HTR-8/SVneo (cell line): ENCODE measurements at places on chromosomes 2 and 18.

GRCh38 chr18:48607056-48607984, 68.5 kb downstream of the CTIF start:
- peak; percentile 80 for DNase-seq

- DNase-seq, result no peak
Observed at GRCh38 chr2:61233581-61233980, 71.6 kb downstream of the C2orf74 start.

- no peak for DNase-seq
Observed at GRCh38 chr2:239610457-239611221, 209.8 kb upstream of the HDAC4 start.

DNA sequence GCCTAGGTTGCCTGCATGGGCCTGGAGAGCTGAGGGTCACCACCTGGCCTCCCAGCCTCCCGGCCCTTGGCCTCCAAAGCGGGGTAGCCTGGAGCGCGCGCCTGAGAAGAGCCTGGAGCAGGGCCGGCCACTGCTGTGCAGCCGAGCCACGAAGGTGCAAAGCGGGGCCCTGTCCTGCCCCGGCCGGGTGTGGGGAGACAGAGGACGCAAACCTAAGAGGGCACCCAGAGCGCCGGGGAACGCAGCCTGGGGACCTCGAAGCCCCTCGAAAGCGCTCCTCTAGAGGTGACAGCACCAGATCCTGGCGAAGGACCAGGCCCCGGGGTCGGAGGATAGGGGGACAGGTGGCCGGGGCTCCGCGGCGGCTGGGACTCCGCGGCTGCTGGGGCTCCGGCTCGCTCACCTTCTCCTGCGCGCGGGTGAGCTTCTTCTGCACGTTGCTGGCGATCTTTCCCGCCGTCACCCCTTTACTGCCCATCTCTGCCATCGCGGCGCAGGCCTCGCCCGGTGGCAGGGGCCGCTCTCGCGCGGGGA, 430 bp downstream of the BIN1 start:
- DNase-seq, result no peak

DNA sequence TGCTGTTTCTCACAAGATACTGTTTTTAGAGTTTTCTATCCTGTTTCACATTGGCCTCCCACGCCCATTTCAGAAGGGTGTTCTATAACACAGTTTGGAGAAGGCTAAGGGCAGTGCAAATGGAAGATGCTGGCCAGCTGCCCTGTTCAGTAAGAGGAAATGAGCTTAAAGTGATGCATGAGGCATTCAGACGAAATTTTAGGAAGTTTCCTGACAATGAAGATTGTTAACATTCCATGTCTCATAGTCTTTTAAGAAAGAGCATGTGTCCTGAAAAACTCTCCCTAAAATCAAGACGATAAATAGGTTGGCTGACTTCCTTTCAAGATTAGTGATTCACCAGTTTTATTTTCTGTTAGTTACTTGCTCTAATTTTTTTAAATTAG, 484.2 kb upstream of the NRP2 start:
- DNase-seq, result no peak

DNA sequence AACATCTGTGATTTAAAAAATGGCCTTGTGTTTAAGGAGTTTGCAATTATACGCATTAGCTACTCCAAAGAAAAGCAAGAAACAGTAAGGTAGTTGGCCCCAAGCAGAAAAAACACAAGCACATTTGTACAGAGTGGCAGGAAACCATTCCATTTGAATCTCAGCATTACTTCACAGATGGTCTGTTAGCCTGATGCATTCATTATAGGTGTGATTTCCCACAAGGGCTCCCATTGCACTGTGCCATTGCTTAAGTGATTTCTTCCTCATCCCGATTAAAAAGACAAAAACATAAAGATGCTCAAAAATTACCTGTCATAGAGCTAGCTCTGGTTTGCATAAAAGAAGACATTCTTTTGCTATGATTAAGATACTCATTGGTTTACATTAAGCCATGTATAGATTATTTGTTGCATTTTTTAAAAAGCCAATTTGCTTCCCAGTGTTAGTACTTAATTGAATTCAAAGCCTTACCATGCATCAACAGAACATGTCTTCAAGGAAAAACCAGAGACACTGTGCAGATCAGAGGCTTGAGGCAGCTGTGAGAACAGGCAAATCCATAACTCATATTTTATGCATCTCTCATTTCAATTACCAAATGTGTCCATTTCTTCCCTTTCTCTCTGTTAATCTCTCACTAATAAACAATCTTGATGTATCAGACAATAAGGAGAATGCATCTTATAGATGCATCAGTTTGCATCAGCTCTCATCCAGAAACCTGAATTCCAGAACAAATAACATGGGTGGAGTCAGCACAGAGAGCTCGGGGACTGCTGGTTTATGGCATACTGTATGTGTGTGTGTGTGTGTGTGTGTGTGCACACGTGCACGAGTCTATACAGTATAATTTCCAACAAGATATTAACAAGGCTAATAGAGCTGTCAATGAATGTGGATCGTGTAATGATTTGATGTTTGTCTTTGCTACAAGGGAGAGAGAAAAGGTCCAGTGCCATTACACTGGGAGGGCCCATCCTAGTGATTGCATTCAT, 558.6 kb upstream of the HS6ST1 start:
- no peak for DNase-seq
